Activated CD4-positive, alpha-beta T cell treated with anti-CD3 and anti-CD28 coated beads, Interleukin-2, amount 50 U/mL, for 24 hours (primary cell): ENCODE measurements at places on chromosomes 3 and 15.

DNA sequence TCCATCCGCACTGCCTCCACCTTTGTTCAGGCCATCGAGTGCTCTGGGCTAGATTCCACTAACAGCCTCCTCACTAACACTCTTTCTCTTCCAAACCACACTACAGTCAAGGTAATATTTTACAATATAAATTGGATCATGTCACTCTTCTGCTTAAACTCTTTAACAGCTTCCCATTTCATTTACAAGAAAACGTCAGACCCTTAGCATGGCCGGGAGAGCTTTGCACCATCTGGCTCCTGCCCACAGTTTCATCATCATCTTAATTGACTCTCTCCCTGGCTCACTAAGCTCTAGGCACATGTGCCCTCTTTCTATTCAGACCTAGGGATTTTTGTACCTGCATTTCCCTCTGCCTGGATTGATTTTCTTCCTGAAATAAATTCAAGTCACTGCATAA is 354.7 kb downstream of the FGF12 start:
- DNase-seq: no peak

GRCh38 chr15:88652456-88653199 is 13.8 kb downstream of the ISG20 start:
- no peak for DNase-seq

DNA sequence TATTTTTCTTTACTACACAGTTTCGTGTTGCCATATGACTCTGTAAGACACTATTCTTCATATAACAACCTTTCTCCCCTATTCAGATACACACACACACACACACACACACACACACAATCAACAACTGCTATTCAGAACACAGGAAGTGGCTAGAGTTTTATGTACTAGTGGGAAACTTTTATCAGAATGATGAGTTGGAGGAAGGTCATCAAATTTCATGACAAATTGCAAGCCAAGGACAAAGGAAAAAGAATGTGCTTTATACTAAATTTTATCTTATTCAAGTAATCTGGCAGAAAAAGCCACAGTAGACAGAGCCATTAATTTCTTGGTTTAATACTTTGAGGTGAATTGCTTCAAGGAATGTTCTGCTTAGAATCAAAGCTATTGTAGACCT is 899.8 kb downstream of the ROBO2 start:
- no peak for DNase-seq

DNA sequence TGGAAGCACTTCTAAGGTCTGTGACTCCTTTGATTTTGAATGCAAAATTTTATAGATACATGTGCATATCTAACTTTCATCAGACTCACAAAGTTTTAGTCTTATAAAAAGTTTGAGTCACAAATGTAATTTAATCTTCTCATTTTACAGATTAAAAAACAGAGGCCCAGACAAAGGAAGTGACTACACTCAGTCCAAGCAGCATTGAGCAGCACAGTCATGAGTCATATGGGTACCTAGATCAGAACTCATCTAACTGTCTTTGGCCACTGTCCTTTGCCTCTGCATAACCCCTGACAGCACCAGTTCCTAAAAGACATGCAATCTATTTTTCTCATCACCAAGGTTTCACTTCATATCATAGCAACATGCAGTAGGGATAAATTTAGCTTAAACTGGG is 210.7 kb upstream of the KCNH8 start:
- no peak for DNase-seq

DNA sequence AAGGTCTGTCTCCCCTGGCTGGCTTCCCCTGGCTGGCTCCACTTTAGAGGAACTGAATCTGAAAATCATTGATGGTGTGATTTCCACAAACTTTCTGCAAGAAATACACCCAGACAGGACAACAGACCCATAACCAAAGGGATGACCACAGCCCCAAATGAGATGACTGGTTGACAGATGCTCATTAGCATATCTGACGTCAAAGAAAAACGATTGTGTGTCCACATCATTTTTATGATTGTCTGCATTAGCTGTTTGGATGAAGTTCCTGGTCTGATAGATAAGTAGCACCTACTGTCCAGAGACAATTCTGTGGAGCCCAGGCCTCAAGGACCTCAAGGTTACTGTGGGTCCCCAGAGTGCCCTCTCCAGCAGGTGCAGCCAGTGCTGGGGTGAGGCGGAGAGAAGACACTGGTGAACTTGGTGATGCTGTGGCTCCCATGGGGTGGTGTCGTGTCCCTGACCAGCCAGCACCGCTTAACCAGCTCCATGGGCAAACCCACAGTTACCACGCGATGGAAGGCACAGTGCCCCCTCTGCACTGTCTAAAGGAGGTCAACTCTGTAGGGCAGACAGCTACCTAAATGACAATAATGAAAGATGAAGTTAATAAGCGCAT is 127.4 kb downstream of the NSMCE3 start:
- DNase-seq: no peak

DNA sequence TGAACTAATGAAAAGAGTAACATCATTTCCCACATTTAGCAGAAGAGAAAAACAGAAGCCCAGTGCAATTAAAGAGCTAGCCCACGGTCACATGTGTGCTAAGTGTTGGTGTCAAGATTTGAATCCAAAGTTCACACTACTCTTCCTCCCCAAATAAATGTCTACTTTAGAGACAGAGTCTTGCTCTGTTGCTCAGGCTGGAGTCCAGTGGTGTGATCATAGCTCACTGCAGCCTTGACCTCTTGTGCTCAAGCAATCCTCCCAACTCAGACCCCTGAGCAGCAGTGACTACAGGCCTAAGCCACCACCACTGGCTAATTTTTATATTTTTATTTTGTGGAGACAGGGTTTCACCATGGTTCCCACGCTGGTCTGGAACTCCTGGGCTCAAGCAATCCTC is 4.8 kb downstream of the OSBPL10 start:
- no peak for DNase-seq

DNA sequence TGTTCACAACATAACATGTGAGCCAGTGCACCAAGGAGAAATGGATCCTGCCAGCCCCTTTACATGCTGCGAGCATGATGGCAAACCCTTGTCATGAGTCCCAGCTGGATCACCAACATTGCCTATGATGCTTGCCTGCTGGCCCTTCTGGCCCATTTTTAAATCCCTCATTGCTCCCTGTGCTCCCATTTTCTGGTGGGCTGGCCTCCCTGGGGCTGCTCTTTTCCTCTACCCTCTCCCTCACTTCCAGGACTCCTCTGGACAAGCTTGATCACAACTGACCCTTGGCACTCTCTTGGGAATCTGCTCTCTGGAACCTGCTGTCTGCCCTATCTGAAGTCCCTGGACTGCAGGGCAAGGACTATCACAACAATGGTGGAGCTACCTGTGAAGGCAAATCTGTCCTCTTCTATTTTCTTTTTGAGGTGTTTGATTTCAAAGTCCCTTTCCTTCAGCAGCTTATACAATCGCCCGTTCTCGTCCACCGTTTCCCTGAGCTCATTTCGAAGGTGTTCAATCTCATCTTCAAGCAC is 16.3 kb downstream of the CCDC13 start:
- DNase-seq: no peak

GRCh38 chr3:157311633-157312375 is 124.8 kb upstream of the PTX3 start:
- DNase-seq: no peak

DNA sequence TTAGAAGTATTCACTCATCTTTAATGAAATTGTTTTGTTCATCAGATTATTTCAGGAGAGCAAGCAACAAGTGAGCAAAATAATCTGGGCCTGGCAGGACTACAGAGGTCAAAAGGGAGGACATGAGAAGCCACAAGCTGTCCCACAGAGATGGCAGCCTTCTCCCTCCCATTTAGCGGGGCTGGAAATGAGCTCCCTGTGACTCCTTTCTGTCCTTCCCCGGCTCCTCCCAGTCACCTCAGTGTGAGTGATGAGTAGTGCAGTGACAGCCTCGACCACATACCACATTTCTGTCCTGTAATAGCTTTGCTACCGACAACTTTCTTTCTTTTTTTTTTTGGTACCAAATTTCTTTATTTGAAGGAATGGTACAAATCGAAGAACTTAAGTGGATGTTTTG is 38.0 kb downstream of the RAB7A start:
- no peak for DNase-seq

DNA sequence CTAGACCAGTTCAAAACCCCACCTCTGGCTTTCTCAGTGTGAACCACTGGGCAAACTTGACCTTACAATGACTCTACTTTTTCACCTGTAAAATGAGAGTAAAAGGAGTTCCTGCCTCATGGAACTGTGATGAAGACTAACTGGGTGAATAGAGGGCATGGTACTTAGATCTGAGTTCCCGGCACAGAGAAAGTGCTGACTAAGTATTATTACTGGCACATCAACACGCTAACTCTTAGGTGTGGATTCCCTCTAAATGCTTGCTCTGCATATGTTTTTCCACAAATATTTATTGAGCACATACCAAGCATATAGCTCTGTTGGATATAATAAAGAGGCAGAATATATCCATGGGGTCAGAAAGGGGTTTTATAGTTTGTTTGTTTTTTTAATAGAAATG is 437.8 kb downstream of the MAGI1 start:
- DNase-seq: no peak

GRCh38 chr15:92164327-92165000 is 229.2 kb upstream of the ST8SIA2 start:
- DNase-seq: no peak

- no peak for DNase-seq
Observed at GRCh38 chr3:71438071-71438685, 145.3 kb downstream of the FOXP1 start.

GRCh38 chr3:46866720-46867549 is 3.7 kb upstream of the MYL3 start:
- DNase-seq: peak; percentile 76

GRCh38 chr3:67863869-67864268 is 209.5 kb upstream of the SUCLG2 start:
- no peak for DNase-seq

GRCh38 chr3:63051920-63052319 is 176.7 kb upstream of the CADPS start:
- DNase-seq: no peak

DNA sequence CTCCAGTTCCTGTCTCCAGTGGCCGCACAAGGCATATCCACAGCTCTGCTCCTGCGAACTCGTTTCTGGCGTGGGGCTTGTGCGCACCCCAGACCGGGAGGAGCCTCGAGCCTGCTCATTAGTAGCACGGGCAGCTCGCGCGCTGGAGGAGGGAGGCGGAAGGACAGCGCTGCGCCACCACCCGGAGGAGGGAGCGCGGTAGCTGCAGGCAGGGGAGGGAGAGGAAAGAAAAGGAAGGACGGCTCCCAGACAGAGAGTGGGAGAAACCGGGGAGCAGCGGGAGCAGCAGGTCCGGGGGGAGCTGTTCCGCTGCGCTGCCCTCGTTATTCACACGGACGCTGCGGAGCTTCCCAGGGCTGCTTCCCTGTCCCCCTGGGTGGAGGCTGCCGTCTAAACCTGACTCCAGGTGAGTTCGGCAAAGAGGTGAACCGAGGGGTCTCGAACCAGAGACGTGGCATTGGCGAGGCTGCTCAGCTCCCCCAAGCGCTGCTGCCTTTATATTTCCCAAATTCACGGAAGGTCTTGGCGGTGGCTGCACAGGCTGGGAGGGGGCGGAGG is 121.3 kb upstream of the ZNF717 start:
- no peak for DNase-seq

DNA sequence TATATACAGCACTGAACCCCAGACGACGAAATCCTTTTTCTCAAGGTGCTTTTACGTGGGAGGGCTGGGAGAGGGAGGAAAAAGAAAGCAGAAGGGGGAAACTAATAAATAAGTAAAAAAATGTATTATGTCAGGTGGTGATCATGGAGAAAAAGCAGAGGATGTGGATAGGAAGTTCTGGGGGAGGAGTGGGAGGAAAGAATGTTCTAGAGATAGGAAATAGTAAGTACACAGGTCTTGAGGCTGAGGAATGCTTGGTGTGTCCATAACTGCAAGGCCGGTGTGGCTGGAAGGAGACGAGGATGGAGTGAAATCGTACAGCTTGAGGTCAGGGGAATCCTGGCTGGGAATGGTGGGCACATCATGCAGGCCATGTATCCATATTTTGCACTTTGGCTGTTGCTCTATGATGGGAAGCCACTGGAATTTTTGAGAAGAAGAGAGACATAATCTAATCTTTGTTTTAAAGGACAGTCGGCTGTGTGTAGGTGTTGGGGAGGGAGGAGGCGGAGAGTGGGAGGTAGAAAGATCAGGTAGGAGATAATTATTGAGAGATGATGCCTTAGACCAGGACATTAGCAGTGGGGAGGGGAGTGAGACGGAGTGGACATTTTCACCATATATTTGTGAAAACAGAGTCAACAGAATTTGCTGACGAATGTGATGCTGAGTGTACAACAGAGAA is 1.8 kb upstream of the UBE2E2 start:
- no peak for DNase-seq

GRCh38 chr3:65473736-65474135 is 565.0 kb downstream of the MAGI1 start:
- DNase-seq: no peak

DNA sequence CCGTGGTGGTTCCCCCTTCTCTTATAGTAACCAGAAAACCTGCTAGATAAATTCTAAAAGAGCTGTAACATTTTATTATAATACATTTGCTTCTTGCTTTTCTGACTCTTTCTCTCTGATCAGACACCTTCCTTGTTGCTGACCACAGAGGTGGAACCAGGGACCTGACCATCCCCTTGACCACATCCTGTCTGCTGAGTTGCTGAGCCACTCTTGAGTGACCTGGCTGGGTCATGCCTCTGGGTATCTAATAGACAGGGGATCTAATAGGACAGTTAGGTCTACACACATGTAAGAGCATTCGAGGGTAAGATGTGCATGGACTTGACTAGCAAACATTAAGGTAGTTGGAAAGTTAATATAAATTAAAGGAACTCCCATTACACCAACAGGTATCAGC is 22.8 kb upstream of the TRIM59 start:
- no peak for DNase-seq

GRCh38 chr3:34724916-34725499 is 914.3 kb upstream of the ARPP21 start:
- DNase-seq: no peak

GRCh38 chr3:115245899-115246298 is 98.8 kb upstream of the ZBTB20 start:
- no peak for DNase-seq
